ENCODE measurements at places on chromosomes 2 and 18. TPM values are rescaled to one million over a fixed set of nuclear protein-coding genes. Genes with fewer than 3 reads are reported as not detected.

Gene TSPYL6
- polyA plus RNA-seq: not detected

Gene LYPD1
- 4.3 TPM for polyA plus RNA-seq

Gene TIMM21
- 36.6 TPM for polyA plus RNA-seq

Gene VWA3B
- not detected for polyA plus RNA-seq

DNA sequence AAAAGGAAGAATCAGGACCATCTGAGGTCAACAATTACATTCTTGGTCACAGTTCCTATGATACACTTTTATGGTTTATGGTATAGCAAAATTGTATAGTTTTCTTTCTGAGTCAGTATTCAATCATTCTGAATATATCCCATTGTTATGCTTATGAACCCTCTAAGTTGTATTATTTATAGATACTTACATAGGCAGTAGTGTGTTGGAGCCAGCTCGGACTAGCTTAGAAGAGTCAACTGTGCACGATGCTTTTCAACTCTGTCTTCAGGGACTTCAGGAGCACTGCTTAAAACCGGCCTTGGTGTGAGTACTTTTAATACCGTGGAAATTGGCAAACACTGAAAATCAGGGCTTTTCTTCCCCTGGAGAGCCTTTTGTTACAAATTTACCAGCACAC, 215.7 kb downstream of the IKZF2 start:
- H3K36me3 ChIP-seq: no peaks in the 10 kb centered on the region
- H3K4me3 ChIP-seq: no peak overlapping the region
- no peak overlapping the region for H3K27ac ChIP-seq
- H3K27me3 ChIP-seq: no peaks in the 10 kb centered on the region
- H3K4me1 ChIP-seq: no peaks in the 10 kb centered on the region
- DNase-seq: no peak

DNA sequence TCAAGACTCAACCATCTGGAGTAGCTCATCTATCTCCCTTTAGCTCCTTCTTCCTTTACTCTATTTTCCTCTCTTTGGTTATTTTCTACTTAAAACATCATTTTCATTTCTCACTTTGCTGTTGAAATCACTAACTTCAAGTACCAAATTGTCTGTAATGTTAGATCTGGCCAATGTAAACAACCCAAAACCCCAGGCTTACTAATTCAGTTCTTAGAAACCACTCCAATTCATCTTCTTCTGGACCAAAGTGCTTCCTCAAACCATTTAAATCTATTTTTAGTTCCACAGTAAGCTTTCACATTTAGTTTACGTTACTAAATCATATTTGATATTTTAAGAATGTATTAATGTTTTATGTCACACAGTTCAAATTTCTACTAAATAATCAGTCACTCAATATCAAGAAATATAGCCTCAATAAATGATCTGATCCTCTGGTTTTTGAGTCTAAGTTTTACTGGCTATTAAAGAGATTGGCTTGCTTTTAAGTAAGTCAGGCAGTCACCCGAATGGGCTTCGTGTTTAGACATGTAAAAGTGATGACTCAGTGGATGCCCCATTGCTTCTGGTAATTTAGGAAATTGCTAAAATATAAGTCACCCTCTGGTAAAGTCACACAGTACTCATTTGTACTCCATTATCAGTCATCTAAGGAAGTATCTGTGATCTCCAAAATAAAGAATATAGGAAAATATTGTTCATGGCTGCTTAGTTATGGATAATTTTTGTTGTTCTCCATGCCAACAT, 527.2 kb upstream of the SOX11 start:
- no peaks in the 10 kb centered on the region for H3K27me3 ChIP-seq
- DNase-seq: peak; percentile 90
- H3K27ac ChIP-seq: peak overlapping the region; percentile 29
- H3K4me3 ChIP-seq: no peak overlapping the region
- H3K4me1 ChIP-seq: peaks cover 10% of the 10 kb centered on the region

- DNase-seq: peak; percentile 78
- no peaks in the 10 kb centered on the region for H3K36me3 ChIP-seq
- peaks cover 17% of the 10 kb centered on the region for H3K4me1 ChIP-seq
- no peaks in the 10 kb centered on the region for H3K27me3 ChIP-seq
- H3K4me3 ChIP-seq: peak overlapping the region; percentile 63
- no peak overlapping the region for H3K27ac ChIP-seq
Observed at GRCh38 chr2:16666449-16666801, 791 bp upstream of the CYRIA start.

GRCh38 chr2:61707984-61708852, 145.6 kb downstream of the FAM161A start:
- no peaks in the 10 kb centered on the region for H3K36me3 ChIP-seq
- DNase-seq: peak; percentile 62
- no peaks in the 10 kb centered on the region for H3K4me1 ChIP-seq
- no peaks in the 10 kb centered on the region for H3K27me3 ChIP-seq

GRCh38 chr18:25364732-25365131, 12.8 kb upstream of the ZNF521 start:
- no peak overlapping the region for H3K27ac ChIP-seq
- no peak for DNase-seq
- H3K4me1 ChIP-seq: no peaks in the 10 kb centered on the region
- no peak overlapping the region for H3K4me3 ChIP-seq
- H3K27me3 ChIP-seq: no peaks in the 10 kb centered on the region

All from fibroblast of lung (primary cell).